NCI-H1694 (cell line): ENCODE measurements at places on chromosomes 11 and 22.

- DNase-seq, result no peak
Measured at GRCh38 chr11:61345954-61346843, 13.2 kb downstream of the TKFC start.

- DNase-seq, result no peak
Measured at GRCh38 chr11:119896387-119897045, 167.5 kb upstream of the NECTIN1 start.

DNA sequence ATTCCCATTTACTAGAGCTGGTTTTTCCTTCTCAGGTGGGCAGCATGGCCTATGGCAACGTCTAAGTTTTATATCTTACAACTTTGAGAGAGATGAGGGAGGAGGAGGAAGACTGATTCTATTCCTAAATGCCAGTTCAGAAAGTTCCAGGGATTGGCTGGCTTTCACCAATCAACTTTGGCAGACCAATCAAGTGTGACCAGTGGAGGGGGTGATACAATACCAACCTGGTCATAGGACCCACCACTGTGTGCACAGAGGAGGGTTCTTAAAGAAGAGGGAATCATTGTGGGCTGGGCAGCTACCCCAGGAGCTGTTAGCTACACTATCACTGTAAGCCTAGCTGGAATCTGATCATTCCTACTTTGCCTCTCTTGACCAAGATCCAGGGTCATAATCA is 8.1 kb downstream of the DIXDC1 start:
- no peak for DNase-seq

- DNase-seq, result no peak
Measured at GRCh38 chr11:129814244-129815014, 1.2 kb upstream of the TMEM45B start.
